HS-5 (cell line): ENCODE measurements at places on chromosomes 3 and 15.

GRCh38 chr3:30614943-30615342 lies 8.5 kb downstream of the TGFBR2 start:
- DNase-seq, result no peak

- no peak for DNase-seq
These were observed 42.5 kb upstream of the FMN1 start for GRCh38 chr15:33236841-33237509.

GRCh38 chr15:94168250-94168649 lies 63.1 kb upstream of the MCTP2 start:
- no peak for DNase-seq

- DNase-seq, result no peak
These were observed 272.6 kb downstream of the SUCLG2 start for GRCh38 chr3:67381667-67382272.

DNA sequence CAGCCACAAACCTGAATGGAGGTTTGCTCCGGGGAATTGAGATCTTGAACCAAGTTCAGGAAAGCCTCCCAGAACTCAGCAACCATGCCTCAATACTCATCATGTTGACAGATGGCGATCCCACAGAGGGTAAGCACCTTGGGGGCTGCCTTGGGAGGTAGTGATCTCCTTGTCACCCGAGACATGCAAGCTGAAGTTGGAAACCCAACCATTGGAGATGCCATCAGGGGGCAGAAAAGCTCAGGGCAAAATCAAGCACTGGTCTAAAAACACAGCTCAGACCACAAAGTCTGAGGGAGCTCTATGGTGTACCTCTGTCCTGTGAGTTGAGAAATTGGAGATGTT lies 5.8 kb downstream of the ITIH1 start:
- no peak for DNase-seq

DNA sequence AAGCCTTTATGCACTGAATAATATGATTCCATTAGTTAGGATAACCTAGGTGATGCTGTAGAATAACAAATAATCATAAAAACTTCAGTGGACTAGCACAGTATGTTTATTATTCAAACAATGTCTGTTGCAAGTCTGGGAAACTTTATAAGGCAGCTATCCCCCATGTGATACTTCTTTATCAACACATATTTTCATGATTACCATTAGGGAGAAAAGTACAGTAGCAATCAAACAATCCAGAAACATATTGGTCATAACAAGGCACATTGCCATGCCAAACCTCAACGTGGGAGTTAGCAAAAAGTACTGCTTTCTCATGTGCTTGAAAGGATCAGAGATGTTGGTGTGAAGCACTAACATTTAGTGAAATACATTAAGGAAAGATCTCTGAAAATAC lies 35.5 kb downstream of the EOMES start:
- DNase-seq, result peak; percentile 72

GRCh38 chr3:13891492-13892073 lies 11.7 kb upstream of the WNT7A start:
- no peak for DNase-seq

GRCh38 chr3:38644662-38645053 lies 4.8 kb downstream of the SCN5A start:
- no peak for DNase-seq

DNA sequence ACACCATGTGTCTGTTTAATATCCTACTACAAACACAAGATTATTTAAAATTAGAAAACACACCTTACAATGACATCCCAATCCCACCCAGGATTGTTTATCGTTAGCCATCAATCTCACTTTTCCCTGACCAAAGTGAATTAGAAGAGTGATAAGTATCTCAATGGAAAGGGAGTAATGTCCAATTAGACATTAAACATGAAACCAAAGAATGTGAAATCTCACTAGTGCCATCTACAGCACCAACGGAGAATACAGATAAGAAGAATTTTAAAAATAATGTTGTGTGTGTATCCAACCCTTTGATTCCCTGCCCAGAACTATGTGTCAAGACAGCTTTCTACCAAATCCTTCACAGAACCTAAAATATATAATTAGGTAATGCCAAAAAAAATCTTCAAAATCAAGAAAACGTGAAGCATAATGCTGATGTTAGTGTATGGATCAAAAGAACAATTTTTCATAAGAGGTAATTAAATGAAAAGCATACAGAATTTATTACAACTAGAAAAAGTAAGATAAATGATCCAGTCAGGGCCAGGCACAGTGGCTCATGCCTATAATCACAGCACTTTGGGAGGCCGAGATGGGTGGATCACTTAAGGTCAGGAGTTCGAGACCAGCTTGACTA lies 64.2 kb downstream of the SCAPER start:
- no peak for DNase-seq

GRCh38 chr3:193764959-193765358 lies 172.0 kb downstream of the OPA1 start:
- DNase-seq, result no peak

DNA sequence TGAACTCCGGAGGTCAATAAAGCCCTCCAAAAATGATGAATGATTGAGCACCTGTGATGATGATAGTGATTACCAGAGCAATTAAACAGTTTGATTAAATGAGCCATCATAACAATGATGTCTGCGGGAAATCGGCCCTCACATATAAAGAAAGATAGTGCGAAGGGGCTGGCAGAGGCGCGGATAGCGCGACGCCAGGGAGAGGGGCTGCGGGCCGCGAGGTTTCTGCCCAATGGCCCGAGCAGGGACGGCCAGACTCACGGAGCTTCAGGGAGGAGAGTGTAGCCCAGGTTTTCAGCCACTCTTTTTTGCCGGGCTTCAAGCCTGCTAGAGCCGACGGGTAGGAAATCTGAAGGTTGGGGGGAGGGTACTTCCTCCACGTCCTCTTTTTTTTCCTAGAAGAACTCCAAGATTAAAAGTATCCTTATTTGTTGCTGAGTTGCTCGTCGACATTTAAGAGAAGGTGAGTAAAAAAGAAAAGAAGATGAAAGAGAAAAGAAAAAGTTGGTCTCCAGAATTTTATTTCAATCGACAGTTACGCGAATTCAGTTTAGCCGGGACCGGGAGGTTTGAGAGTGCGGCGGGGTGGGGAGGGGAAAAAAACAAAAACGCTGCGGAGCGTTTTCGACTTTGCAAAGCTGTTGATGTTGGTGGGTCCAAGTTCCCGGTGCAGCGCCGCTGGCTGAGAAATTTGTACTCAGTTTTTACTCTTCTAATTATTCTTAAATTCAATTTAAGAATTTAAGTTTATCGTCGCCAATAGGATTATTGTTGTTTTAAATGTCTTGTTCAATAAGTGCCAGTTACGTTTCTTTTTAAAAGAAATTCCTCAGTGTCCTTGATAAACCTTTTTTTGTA lies 2.2 kb upstream of the MEIS2 start:
- DNase-seq, result no peak

GRCh38 chr3:170705131-170705530 lies 119.3 kb upstream of the SLC7A14 start:
- no peak for DNase-seq

- no peak for DNase-seq
These were observed 51.0 kb downstream of the ARNT2 start for GRCh38 chr15:80455051-80455648.

- no peak for DNase-seq
These were observed 403.8 kb upstream of the ADAMTS9 start for GRCh38 chr3:65091565-65091964.

DNA sequence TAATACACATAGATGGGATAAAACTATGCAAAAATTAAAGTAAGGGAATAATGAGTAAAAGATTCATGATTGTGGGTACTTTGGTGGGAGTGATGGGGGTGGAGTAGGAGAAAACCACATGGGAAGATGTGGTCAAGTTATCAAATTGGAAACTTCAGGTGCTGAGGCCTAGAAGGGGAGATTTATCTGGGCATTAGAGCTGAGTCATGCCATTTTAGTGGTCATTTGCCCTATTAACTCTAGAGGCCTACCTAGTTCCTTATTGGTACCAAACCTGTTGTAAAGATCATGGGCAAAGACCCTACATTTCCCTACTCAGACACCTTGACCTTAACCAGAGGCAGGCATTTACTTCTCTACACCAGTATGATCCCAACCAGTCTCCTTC lies 125.9 kb upstream of the BCL6 start:
- no peak for DNase-seq

DNA sequence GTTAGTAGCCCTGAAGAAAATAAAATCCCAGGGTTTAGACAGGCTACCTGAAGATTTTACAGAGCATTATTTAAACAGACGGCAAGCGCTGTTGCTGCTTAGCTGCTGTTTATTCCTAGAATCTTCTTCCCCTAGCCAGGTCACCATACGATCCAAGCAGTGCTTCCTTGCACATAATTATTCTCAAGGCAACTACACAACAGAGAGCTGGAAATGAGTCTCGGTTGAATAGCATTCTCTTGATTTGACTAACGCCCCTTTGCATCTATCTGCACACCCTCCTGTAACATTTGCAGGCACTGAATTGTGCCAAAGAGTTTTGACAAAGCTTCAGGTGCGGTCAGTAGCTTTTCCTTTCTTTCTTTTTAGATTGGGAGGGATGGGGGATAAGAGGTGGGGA lies 564.4 kb downstream of the TBL1XR1 start:
- no peak for DNase-seq

- no peak for DNase-seq
These were observed 57.4 kb downstream of the EEFSEC start for GRCh38 chr3:128210711-128211110.

DNA sequence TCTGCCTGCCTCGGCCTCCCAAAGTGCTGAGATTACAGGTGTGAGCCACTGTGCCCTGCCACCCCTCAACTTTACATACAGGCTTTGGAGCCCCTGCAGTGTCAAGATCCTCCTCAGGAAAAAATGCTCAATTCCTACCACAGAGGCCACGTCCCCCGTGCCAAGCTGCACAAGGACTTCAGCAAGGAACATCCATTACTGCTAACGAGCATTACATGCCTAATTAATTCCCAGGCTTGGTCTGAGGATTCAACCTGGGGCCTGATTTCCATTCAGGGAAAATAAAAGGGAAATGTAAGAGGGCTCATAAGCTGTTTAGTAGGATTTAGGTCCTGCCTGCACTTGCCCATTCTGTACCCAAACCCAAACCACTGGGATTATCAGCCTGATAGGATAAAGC lies 161.4 kb downstream of the RAB11A start:
- no peak for DNase-seq

DNA sequence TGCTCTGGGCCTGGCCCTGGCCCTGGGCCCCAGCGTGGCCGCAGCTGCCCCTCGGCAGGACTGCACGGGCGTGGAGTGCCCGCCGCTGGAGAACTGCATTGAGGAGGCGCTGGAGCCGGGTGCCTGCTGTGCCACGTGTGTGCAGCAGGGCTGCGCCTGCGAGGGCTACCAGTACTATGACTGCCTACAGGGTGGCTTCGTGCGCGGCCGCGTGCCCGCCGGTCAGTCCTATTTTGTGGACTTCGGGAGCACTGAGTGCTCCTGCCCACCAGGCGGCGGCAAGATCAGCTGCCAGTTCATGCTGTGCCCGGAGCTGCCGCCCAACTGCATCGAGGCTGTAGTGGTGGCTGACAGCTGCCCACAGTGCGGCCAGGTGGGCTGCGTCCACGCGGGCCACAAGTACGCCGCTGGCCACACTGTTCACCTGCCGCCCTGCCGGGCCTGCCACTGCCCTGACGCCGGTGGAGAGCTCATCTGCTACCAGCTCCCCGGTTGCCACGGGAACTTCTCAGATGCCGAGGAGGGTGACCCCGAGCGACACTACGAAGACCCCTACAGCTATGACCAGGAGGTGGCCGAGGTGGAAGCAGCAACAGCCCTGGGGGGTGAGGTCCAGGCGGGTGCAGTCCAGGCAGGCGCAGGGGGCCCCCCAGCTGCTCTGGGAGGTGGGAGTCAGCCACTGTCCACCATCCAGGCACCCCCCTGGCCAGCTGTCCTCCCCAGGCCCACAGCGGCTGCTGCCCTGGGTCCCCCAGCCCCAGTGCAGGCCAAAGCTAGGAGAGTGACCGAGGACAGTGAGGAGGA lies 21.7 kb downstream of the FBLN2 start:
- DNase-seq, result no peak

- DNase-seq, result no peak
These were observed 40.6 kb upstream of the FLNB start for GRCh38 chr3:57967590-57967989.

DNA sequence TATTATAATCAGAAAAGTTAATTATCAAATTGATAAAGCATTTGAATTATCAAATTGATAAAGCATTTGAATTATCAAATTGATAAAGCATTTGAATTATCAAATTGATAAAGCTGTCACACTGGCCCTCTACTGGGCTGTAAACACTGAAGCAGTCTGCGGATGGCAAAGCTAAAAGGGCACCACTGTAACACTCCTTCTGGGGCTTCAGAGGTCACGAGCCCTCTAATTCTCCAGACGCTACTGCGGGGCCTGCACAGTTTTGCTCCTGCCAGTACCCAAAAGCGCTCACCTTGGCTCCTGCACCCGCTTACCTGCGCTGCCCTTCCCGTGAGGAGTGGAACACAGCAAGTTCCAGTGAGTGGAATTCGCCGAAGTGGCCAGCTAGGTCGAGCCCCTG lies 409.0 kb upstream of the KCNMB2 start:
- DNase-seq, result no peak

DNA sequence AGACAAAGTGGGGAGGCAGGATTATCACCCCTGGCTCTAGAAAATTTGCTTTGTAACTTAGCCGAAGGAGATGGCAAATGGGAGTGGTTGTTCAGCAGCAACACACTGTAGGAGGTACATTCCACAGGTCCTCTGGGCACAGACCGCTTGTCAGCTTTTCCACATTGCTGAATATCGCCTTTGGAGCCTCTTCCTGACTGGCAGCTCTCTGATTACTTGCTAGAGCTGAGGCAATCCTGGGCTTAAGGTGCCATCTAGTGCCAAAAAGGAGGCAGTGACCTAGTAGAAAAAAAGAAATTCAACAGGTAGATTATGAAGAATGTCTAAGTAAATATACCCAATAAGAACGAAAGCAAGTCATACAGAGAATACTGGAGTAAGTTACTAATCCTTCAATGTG lies 13.1 kb upstream of the SCN5A start:
- DNase-seq, result peak; percentile 32

GRCh38 chr15:94186770-94187331 lies 44.5 kb upstream of the MCTP2 start:
- DNase-seq, result no peak

- no peak for DNase-seq
These were observed 98.9 kb downstream of the IQSEC1 start for GRCh38 chr3:12974334-12974733.

GRCh38 chr3:108970561-108970960 lies 16.9 kb upstream of the GUCA1C start:
- no peak for DNase-seq

- DNase-seq, result no peak
These were observed 44.0 kb downstream of the PSMD6 start for GRCh38 chr3:63979093-63979885.

GRCh38 chr15:70589221-70589620 lies 174.1 kb downstream of the UACA start:
- DNase-seq, result no peak

GRCh38 chr3:46947981-46948791 lies 28.4 kb downstream of the CCDC12 start:
- no peak for DNase-seq

- no peak for DNase-seq
These were observed 109.5 kb upstream of the KCNAB1 start for GRCh38 chr3:156010829-156011228.

- DNase-seq, result no peak
These were observed 788.7 kb downstream of the OTOL1 start for GRCh38 chr3:162285259-162285658.

- no peak for DNase-seq
These were observed 146.2 kb downstream of the GREM1 start for GRCh38 chr15:32864051-32864450.
